AG10803 (cell line): ENCODE measurements at places on chromosomes 11 and 22.

DNA sequence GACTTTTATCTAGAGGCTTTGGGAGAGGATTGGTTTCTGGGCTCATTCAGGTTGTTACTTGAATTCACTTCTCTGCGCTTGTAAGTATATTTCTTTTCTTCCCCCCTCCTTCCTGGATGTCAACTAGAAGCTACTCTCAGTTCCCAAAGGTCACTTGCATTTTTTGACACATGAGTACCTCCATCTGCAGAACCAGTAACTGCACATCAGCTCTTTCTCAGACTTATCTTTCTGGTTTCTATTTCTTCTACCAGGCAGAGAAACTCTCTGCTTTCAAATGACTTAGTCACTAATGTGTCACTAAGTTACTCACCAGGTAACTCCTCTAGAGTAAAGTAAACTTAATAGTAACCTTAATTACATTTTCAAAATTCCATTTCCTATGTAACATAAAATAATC lies 773.0 kb upstream of the LUZP2 start:
- DNase-seq = no peak

DNA sequence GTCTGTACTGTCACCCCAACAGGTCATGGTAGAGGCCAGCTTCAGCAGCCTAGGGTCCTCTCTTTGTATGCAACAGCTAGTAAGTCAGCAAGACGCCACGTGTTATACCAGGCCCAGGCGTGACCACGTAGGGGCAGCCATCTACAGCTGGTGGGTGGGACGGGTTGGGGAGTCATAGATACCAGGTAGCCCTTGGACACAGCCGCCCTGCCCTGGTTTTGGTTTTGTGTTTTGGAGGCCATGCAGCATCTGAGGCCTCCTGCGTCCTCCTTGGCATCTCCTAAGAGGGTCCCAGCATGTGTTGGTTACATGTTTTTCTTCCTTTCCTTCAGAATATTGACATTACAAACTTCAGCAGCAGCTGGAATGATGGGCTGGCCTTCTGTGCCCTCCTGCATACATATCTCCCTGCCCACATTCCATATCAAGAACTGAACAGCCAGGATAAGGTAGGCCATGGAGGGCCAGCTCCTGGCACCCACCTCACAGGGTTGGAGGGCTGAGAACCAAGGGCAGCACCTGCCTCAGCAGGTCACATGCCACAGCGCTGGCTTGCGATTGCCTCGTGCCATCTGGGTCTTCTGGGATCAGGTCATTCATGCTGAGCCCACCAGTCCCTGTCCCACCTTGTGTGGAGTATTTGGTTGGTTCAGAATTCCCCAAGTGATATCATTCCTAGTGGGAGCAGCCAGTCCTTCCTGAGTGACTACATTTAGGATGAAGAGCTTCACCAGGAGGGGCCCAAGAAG lies 16.0 kb upstream of the ADORA2A start:
- no peak for DNase-seq

- DNase-seq = no peak
Measured at GRCh38 chr11:65796726-65797601, 10.1 kb downstream of the OVOL1 start.

- DNase-seq = no peak
Measured at GRCh38 chr11:71148716-71149115, 103.7 kb downstream of the SHANK2 start.

- DNase-seq = peak; percentile 46
Measured at GRCh38 chr11:8263769-8264410, at the start of gene LMO1. TSS of gene LMO1 (minus strand) at chr11:8263878. CDS start at chr11:8263362, 516 bp downstream.

GRCh38 chr11:109762546-109762945 lies 330.6 kb upstream of the ZC3H12C start:
- no peak for DNase-seq

DNA sequence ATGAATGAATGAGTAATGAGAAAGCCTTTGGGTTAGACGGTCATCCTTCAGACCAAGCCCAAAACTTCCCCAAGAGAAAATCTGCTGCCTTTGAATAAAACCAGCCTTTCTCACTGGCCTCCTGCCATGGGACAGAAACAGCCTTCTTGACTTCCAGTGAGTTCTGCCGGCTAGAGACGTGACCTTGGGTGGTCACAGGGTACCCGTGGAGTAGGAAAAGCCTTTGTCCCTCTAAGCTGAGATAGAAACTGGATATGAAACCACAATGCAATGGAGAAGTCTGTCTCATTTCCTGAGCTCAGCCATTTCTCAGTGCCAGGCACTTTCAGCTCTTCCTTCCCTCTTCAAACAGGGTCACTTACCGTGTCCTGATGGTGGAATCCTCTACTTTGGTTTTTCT lies 21.2 kb upstream of the YWHAH start:
- DNase-seq = no peak

DNA sequence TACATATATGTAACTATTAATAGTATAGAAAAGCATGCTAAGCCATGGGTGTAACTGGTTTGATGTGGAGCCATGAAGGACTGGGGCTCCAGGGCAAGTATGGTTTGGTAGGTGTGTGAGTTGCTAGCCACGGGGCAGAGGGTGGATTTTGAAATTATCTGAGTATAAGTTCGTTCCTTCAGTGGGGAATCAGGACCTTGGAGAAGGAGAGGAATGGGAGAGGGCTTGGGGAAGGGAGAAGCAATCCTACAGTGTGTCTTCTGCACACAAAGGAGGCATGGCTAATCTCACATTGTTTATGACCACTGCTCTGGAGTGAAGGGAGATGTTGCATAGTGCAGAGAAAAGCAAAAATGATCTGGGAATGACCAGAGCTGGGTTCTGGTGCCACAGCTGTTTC lies 127.8 kb upstream of the CADM1 start:
- no peak for DNase-seq

GRCh38 chr22:36918586-36919284 lies 5.3 kb downstream of the CSF2RB start:
- DNase-seq = no peak

- DNase-seq = peak; percentile 94
Measured at GRCh38 chr22:46085828-46086576, 64.3 kb upstream of the PPARA start.
